Fibroblast of gingiva (primary cell): ENCODE measurements at places on chromosomes 16 and 17.

- no peak for DNase-seq
Measured at GRCh38 chr16:47523342-47524006, 62.3 kb downstream of the PHKB start.

- DNase-seq: no peak
Measured at GRCh38 chr17:70368011-70368410, 198.7 kb downstream of the KCNJ2 start.

DNA sequence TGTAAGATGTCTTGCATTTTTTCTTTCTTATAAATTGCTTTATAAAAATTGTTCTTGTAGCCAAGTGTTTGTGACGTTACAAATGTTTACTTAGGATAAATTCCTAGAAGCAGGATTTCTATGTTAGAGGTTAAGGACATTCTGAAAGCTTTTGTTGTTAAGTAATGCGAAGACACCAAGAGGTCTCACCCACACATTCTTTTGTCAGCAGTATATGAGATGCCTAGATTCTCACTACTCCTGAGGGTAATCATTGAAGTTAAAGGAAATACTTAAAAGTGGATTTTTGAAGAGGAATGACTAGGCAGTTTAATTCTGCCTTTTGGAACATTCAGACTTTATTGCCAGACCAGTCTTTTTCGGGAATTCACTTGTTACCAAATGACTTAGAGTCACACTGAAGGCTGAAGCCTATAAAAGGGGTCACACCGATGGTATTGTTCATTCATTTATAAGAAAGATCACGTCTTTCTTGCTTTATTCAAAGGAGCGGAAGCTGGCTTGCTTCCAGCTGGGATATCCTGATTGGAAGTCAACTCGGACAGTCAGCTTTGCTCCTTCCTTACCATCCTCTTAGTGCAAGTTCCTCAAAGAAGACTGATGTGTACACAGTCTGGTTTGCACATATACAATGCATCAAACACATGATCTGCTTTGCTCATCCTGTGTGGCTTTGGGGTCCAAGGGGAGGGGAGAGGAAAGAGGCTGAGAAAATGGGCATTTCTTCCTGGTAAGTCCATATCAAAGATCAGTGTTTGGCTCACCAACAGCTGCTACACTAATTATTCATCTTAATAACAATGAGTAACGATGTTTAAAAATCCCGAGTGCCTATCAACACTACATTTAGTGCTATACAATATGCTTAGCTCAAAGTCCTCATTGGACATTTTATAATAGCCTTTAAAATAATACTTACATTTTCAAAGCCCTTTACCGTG is 160.0 kb downstream of the MAP2K6 start:
- peak; percentile 76 for DNase-seq

DNA sequence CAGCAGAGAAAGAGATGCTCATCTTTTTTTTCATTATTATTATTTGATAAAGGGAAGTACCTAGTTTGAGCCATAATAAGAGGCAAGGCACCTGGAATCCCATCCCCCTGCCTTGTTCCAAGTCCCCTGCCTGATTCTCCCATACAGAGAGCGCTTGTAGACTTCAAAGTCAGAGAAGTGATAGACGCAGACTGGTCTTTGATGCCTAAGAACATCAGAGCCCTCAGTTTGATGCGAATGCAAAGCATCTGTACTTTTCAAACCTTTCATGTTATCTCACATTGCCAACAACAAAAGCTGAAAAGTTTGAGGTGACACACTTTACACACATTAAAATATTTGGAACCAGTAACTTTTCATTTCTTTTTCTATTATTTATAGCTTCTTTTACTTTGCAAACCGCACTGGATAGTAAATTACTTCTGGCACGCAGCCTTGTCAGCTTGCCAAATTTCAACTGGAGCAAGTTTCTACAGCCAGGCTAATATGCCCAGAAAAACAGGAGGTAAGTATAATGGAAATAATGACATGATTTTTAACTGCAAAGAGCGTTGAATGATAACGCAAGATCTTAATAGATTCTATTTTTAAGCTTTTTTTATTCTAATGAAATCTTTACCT is 5.9 kb upstream of the UTP6 start:
- DNase-seq: peak; percentile 53

DNA sequence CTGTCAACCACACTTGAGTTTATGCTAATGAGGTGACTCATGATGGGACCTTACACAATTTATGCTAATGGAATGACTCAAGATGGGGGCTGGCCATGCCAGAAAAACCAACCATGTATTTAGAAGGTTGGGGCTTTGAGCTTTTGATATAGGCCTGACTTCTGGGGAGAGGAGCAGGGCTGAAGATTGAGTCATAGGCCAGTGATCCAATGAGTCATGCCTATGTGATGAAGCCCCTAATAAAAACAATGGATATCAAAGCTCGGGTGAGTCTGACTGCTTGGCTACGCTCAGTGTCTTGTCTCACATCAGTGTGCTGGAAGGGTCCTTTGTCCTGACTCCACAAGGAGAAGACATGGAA is 7.3 kb downstream of the MFSD6L start:
- DNase-seq: peak; percentile 49

GRCh38 chr16:52592778-52593177 is 45.8 kb upstream of the TOX3 start:
- no peak for DNase-seq
